ENCODE measurements at places on chromosomes 12 and 14.
A peak's percentile ranks its signal among the peaks of the same experiment; 100 is the strongest.

DNA sequence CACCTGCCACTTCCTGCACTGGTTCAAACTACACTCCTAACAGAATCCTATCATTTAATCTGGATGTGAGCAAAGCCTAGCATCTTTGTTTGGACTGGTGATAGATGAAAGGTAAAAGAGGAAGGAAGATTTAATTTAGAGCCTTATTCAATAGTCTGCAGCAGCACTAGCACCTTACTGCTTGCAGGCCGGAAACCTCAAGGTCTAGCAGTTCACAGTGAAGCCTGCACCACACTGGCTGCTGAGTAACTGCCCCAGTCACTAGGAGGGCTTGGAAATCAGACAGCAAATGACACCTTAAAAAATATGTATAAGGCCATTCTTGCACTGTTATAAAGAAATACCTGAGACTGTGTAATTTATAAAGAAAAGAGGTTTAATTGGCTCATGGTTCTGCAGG is 358.0 kb downstream of the DAD1 start:
- no peak for DNase-seq

DNA sequence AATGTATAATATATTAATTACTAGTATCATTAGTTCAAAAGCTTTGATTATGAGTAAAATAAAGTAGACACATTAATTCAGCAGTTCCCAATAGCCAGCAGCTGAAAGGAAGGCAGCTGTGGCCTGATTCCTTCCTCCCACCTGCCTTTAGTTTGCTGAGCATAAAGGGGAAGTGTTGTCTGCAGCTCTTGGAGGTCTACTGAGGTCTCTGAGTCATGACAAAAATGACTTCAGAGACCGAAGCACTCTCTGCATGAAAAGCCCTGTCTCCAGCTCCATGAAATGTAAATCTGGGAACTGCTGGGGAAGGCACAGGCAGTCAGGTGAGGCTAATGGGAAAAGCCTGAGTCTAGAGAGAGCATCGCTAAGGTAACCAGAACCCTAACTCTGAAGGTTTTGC is 165.4 kb downstream of the NRXN3 start:
- DNase-seq: no peak

DNA sequence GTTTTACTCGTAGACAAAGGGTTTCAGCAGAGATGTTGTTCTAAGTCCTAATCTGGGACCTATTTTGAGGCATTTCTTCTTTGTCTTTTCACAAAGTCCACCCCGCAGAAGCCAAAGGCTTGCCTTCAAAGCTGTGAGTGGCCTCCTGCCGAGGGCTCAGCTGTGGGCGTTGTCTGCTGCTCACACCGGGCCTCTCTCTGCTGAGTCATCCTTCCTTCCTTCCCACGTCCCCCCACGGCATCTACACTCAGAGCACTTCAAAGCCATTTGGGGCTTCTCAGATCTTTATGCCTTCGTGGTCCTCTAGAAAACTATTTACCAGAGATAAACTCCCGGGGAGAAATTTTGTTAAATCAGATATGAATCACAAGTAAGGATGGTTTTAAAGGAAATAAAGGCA is 115.9 kb upstream of the TMPO start:
- peak; percentile 44 for DNase-seq

DNA sequence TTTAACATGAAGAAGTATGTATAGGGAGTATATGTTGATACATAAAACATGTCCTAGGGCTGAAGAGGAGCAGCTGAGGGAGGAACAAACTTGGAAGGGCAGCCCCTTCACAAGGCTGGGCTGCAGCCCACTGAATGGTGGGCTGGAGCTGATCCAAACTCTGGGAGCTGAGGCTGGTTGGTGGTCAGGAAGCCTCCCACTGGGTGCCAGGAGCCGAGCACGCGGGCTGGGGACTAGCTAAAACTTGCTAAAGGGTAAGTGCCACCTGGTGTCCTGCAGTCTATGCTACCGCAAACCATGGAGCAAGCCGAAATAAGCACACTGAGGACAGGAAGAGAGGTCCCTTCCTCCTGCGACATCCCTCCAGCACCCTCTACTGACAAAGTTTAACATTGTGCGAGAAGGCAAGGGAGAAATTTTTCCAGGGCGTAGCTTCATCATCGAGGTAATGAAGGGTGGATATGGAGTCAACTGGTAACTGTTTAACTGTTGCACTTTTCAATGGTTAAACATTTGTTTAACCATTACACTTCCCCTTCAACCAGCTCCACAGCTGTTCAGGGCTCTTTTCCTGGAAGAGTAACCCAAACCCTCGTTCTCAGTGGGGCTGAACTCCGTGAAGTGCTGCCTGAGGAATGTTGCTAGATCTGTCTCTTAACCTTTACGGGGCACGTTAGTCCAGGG is 42.2 kb downstream of the EGLN3 start:
- no peak for DNase-seq

- peak; percentile 73 for DNase-seq
Observed at GRCh38 chr12:64976131-64976530, 145.0 kb downstream of the WIF1 start.

DNA sequence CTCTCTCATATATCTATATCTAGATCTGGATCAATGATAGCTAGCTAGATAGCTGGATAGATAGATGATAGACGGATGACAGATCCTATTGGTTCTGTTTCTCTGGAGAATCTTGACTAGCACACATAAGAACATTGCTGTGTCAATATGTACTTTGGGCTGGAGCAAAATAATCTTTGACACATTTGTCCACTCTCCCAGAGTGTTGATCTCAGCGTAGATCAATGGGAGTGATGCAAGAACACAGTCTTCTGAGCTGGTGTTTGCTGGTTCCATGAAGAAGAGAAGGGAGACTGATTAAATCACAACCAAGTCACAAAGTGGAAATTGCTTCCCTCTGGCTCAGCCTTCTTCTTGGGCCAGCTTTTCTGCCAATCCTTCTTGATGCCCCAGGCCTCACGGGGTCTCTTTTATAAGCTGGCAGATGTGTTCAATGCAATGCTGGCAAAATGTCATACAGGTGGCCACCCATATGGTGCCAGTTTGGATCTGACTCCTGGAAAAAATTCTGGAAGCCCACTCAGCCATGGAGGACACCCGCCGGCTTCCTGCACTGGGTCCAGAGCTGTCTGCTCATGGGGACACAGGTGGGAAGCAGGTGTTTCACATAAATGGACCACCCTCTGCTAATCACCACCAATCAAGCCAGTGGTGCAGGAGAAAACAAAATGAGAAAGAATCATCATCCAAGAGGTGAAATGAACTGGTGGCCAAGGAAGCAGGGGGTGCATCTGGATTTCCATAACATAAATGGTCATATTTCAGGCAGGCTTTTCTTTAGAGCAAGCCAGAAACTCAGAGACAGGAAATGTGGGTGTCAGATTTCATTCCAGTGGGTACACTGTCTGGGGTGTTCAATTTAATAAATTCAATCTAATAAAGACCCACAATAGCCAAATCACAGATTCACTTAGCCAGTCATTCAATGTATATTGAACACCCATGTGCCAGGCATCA is 310.3 kb downstream of the DPF3 start:
- no peak for DNase-seq

DNA sequence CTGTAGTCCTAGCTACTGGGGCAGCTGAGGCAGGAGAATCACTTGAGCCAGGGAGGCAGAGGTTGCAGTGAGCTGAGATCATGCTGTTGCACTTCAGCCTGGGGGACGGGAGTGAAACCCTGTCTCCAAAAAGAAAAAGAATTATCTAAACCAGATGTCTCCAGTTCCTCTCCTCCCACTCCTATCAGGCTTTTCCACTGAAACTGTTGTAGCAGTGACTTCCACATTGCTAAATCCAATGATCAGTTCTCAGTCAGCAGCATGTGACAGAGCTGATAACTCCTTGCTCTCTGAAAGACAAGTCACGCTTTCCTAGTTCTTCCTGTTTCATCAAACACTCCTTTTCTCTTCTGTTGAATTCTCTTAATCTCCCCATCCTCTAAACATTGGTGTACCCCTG is 8.6 kb downstream of the SLC38A6 start:
- no peak for DNase-seq

GRCh38 chr12:6978611-6979011 is 7.9 kb downstream of the EMG1 start:
- no peak for DNase-seq

All from LHCN-M2 (cell line).